ENCODE measurements at places on chromosomes 7 and 10. TPM values are rescaled to one million over a fixed set of nuclear protein-coding genes. Genes with fewer than 3 reads are reported as not detected.

VSTM2A gene
- total RNA-seq, result not detected

DNA sequence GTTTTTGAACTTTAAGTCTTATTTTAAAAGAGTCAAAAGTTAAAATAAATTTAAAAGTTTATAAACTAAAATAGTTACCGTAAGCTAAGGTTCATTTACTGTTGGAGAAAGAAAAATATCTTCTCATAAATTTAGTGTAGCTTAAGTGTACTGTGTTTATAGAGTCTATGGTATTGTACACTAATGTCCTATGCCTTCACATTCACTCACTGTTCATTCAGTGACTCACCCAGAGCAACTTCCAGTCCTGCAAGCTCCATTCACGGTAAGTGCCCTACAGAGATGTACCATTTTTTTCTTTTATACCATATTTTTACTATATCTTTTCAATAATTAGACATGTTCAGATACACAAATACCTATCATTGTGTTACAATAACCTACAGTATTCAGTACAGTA lies 97.6 kb downstream of the PTN start:
- DNase-seq, result no peak

DNA sequence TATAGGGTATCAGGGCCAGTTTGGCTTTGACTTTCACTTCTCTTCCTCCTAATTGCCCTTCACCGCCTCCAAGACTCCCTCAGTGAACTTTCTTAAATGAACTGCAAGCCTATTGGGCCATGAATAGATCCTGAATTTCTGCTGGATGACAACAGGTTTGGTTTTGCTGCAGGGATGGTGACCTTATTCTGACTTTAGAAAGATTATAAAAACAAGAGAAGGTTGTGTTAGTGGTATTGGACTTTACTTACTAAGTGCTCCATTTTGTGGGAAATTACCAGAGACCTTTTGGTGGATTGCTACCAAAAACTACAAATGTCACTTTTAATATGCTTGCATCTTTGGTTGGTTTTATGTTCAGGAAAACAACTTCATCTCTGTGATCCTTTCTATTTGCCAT lies 11.5 kb upstream of the LIPA start:
- no peak for DNase-seq

DNA sequence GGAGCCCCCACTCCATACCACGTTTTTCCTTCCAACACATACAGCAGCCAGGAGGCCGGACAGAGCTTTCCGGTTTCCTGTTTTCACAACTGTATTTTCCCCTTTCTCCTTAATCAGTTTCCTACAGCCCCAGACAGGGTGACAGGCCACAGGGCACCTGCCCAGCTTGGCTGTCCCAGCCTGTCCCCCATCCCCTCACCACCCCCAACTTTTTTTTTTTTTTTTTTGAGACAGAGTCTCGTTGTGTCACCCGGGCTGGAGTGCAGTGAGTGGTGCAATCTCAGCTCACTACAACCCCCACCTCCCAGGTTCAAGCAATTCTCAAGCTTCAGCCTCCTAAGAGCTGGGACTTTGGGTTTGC lies 10.3 kb upstream of the HSPB1 start:
- DNase-seq, result no peak

DNA sequence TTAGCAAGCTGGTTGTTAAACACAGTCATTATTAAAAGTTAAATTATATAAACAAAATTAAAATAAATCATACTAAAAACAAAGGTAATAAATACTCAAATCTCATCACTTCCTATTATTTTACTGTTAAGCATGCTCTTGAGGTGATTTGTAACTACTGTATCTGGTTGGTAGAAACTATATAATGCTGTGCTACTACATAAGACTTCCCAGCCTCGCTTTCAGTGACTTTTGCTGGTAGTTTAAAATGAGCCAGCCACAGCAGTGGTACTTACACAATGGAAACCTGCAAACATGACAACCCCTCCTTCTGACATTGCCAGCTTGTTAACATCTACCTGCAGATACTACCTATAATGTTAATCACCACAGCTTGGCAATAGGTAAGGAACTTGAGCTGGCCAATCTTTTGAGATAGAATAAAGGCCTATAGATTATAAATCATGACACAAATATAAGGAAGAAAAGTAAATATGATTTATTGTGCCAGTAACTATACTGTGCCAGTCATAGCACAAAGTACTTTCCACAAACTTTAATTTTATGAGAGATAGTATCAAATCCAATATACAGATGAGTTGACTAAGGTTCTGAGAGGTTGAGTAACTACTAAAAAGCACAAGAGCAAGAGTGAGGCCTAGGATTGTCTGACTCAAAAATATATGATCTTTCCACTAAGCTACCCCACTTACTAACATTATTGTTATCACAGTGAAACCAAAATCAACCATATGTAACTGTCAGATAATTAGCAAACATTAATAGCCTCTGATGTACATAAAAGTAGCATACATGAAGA lies 181.1 kb upstream of the ASAH2 start:
- no peak for DNase-seq

- DNase-seq, result no peak
Measured at GRCh38 chr10:18140957-18141845, 977 bp downstream of the CACNB2 start.

CPA2 gene
- total RNA-seq, result not detected

GRCh38 chr10:107618504-107618994 lies 454.0 kb upstream of the SORCS1 start:
- no peak for DNase-seq

SPRN gene
- total RNA-seq, result not detected

EPHA1 gene
- total RNA-seq, result 1.1 TPM

PNLIP gene
- total RNA-seq, result not detected

GRCh38 chr10:132306343-132306685 lies 1.4 kb downstream of the STK32C start:
- DNase-seq, result no peak

ZNRF2 gene
- total RNA-seq, result 18.5 TPM

GRCh38 chr10:71393841-71394475 lies 2.8 kb upstream of the CDH23 start:
- no peak for DNase-seq

GRCh38 chr7:142770661-142771352 lies at the start of gene PRSS2:
Gene PRSS2, plus strand, starts transcription at chr7:142770970. Its CDS starts 13 bp downstream, at chr7:142770983.
- DNase-seq, result no peak

DNA sequence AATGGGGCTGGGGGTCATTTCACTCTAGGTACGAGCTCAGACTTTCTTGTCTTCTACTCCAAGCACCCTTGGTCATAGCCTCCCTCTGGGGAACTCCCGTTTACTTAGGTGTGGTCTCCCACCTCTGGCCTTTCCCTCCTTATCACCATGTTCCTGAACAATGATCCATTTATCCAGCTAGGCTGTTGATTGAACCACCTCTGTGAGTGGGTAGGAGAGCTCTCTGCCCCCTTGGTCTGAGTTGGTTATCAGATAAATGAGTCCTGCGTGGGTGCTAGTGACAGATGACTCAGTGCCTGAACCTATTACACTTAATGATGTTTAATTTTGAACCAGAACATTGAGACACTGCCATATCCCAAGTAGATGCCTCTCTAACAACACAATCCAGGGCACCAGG lies 9.4 kb downstream of the BLNK start:
- no peak for DNase-seq

DNA sequence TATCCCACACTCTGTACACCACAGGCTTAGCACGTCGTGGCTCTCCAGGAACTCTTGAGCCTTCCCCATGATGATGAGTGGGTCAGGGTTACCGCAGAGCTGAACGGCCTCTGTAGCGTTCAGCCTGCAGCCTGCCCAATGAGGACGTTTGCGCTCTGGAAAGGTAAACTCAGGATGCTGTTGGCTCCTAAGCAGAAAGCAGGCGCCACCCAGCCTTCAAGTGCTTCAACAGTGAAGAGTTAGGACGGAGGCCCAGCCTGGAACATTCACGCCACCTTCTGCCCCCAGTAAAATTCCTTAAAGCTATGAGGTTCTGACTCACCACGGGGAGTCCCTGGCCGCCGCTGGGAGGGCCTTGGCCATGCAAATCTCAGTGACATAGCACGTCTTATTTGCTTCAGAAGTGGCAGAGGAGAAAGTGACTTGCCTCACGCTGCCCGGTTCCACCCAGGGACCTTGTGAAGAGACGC lies 161.5 kb upstream of the SH2B2 start:
- no peak for DNase-seq

GRCh38 chr10:20641605-20642004 lies 255.5 kb downstream of the NEBL start:
- DNase-seq, result no peak

Data from activated CD4-positive, alpha-beta memory T cell treated with anti-CD3 and anti-CD28 coated beads, Interleukin-2, amount 10 ng/mL, durations not matched to agents 7 days and 5 days (primary cell).